ENCODE measurements at places on chromosomes 3 and 15.
A peak's percentile ranks its signal among the peaks of the same experiment; 100 is the strongest.

DNA sequence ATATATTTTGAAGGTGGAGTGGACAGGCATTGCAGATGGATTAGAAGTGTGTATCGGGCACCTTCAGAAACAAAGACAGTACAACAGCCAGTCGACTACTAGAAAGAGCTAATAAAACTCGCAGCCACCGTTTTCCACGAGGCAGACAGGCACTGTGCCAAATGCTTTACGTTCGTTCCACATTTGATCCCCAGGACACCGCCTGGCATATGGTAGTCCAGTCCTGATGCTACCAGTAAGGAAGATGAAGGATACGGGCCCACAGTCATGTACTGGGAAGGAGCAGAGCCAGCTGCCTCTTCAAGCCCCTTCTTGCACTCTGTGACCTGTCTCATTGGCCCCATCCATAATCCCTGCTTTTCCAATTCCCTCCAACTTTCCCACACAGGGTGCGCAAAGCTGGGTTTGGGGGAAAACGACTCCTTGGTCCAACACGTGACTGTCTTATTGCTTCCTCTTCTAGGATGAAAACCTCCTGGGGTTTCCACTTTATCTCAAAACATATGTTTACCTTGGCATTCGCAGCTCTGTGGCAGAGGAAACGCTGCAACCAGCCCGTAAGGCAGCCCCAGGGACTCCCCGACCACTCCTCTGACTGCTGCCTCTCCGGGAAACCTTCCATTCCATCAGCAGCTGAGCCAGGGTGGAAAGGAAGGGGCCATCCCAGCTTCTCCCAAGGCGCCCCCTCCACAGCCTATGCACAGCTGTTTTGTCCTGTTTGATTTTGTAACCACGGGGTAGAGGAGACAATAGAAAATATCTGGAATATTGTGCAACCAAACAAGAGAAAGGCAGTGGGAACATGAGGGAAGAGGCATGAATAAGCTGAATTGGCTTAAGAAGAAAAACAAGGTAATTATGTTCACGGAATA, 107.4 kb downstream of the ADAMTS17 start:
- no peak for DNase-seq

DNA sequence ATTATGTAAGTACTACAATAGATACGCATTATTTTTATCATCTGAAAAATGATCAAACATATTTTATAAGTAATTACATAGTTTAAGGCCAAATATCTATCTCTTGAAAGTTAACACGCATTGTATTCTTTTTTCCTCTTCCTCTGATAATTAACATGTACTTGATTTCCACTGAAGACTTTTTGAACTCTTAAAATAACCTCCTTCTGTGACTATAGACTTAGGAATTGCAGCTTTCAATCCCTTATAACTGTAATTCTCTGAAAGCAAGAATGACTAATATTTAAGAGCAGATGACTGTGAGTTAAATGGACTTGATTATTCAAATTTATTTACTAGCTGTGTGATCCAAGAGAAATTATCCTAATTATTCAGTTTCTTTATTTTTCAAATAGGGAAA, 730.6 kb upstream of the NECTIN3 start:
- no peak for DNase-seq

GRCh38 chr3:161081633-161082032, 23.5 kb downstream of the B3GALNT1 start:
- DNase-seq = peak; percentile 54

- DNase-seq = no peak
Measured at GRCh38 chr15:100914876-100915275, 4.3 kb upstream of the LRRK1 start.

DNA sequence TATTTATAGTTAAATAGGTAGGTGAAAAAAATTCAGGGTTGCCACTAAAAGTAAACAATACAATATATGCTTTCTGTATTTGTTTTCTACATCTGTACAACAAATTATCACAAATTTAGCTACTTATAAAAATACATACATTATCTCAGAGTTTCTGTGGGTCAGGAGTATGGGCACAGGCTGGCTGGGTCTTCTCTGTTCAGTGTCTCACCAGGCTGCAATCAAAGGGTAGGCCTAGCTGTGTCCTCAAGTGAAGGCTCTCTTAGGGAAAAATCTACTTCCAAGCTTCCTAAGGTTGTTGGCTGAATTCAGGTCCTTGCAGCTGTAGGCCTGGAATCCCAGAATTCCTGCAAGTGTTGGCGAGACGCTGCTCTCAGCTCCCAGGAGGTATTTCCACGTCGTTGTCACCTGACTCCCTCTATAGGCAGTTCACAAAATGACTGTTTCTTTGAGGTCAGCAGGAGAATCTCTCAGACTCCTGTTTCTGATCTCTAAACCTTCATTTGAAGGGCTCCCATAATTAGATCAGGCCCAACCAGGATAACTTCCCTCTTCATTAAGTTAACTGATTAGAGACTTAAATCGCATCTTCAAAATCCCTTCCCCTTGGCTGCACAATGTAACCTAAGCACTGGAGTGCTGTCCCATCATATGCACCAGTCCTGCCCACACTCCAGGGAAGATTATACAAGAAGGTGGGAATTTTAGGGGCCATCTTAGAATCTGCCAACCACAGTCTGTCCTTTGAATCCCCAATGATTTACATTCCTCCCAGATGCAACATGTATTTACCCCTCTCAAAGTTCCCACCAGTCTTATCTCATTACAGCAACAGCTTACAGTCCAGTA, 296.6 kb downstream of the SUCLG2 start:
- peak; percentile 32 for DNase-seq

GRCh38 chr3:42159706-42160472, 68.7 kb downstream of the TRAK1 start:
- peak; percentile 36 for DNase-seq

DNA sequence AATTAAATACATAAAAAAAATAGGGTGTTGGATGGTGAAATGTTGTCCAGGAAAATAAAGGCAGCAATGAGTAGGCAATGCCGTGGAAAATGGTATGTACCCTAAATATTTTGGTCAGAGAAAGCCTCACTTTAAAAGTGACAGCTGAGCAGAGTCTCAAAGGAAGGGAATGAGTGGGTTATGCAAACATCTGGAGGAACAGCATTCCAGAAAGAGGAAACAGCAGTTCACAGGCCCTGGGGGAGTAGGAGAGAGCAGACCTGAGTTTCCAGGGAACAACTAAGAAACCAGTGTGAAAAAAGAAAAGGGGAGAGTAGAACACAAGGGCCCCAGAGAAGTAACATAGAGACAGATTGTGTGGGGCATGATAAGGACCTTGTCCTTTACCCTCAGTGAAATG, 230.0 kb upstream of the CNTN3 start:
- DNase-seq = no peak

DNA sequence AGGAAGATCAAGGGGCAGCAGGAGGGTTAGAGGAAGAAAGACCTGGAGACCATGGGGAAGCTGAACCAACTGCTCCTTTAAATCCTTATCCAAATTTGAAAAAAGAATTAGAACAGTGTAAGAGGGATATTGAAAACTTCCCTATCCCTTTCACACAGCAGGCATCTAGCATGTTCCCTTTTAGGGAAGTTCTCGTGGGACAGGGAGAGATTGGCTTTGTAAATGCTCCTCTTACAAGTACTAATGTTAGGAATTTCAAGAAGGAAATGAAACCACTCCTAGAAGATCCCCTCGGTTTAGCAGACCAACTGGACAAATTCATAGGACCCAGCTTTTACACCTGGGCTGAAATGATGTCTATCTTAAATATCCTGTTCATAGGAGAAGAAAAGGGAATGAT, 41.5 kb downstream of the PPCDC start:
- DNase-seq = peak; percentile 60

DNA sequence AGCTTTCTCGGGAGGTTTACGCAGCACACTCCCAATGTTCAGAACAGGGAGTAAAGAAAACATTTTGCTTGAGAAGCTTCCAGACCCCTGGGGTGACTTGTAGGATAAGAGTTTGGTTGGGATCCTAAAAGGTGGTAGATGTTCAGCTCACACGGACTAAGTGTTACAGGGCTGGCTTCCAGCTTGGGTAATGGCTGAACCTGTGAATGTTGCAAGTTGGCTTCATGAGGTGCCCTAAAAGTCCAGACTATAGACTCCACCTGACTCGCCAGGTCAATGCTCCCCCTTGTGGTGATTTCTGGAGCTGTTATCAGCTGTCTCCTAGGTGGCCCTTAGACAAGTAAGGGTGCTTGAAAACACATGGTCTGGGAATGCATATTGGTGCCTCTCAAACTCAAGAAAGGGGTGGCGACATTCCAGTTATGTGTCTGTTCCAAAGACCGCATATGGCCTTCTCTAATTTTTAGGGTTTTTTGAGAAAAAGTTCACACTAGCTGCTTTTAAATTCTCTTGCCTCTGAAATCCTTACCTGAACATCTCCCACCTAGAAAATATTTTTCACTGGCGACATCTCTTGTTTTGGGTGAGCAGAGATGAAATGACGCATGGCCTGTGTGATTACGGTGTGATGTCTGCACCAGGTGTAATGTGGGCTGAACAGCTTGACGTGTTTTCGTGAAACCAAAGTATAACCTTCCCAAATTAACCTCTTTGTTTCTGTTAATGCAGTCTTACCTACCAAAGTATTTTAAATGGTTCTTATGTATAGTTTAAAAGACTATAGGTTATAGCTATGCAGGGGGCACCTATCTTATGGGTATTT, 175.7 kb upstream of the KBTBD8 start:
- DNase-seq = peak; percentile 27

- DNase-seq = no peak
Measured at GRCh38 chr3:104831071-104831470, 535.6 kb upstream of the ALCAM start.

- no peak for DNase-seq
Measured at GRCh38 chr15:31387479-31388118, 61.0 kb downstream of the KLF13 start.

Measured in suppressor macrophage treated with lipopolysaccharide for 1 hour (primary cell).